ENCODE measurements at places on chromosomes 12 and 14.

GRCh38 chr12:61896436-61896835 lies 363.8 kb upstream of the USP15 start:
- H3K27ac ChIP-seq, result no peak overlapping the region
- H3K27me3 ChIP-seq, result no peaks in the 10 kb centered on the region
- H3K4me3 ChIP-seq, result no peak overlapping the region

GRCh38 chr12:125689576-125690410 lies 624.6 kb downstream of the AACS start:
- DNase-seq, result no peak
- peaks cover 29% of the 10 kb centered on the region for H3K27me3 ChIP-seq
- H3K4me3 ChIP-seq, result no peak overlapping the region
- H3K4me1 ChIP-seq, result no peaks in the 10 kb centered on the region
- no peak overlapping the region for H3K27ac ChIP-seq
- H3K36me3 ChIP-seq, result no peaks in the 10 kb centered on the region

- peaks cover 11% of the 10 kb centered on the region for H3K36me3 ChIP-seq
- H3K27me3 ChIP-seq, result no peaks in the 10 kb centered on the region
- H3K27ac ChIP-seq, result no peak overlapping the region
- H3K4me1 ChIP-seq, result no peaks in the 10 kb centered on the region
- no peak overlapping the region for H3K4me3 ChIP-seq
Observed at GRCh38 chr14:106419376-106419965, 893.1 kb downstream of the TMEM121 start.

DNA sequence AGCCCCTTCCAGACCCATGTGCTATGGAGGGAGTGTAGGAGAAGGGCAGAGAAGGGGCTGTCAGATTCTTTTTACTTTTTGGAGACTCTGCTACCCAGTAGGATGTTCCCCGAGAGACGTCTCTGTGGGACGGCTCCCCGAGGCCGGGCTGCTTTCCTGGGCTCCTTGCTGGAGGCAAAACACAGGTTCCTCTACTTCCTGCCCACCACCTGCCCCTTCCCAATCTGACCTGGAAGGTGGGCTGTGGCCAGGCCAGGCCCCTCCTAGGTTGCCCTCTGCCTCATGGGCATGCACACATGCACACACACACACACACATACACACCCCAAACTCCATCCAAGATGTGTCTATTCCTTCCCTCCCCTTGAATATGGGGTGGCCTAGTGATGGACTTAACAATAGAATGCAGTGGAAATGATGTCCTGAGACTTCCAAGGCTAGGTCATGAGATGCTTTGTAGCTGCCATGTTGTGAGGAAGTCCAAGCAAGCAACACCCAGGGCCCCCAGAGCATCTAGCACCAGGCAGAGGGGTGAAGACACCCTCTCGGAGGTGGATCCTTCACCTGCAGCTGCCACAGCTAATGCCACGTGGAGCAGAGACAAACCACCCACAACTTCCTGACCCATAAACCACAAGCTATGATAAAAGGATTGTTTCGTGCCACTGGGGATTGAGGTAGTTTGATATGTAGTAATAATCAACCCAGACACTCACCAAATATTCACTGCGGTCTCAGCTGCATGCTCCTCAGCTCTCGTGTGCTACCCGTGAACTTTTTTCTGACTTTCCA lies 1.6 kb upstream of the ASB2 start:
- H3K27ac ChIP-seq, result no peak overlapping the region
- peaks cover 27% of the 10 kb centered on the region for H3K4me1 ChIP-seq
- no peaks in the 10 kb centered on the region for H3K27me3 ChIP-seq

DNA sequence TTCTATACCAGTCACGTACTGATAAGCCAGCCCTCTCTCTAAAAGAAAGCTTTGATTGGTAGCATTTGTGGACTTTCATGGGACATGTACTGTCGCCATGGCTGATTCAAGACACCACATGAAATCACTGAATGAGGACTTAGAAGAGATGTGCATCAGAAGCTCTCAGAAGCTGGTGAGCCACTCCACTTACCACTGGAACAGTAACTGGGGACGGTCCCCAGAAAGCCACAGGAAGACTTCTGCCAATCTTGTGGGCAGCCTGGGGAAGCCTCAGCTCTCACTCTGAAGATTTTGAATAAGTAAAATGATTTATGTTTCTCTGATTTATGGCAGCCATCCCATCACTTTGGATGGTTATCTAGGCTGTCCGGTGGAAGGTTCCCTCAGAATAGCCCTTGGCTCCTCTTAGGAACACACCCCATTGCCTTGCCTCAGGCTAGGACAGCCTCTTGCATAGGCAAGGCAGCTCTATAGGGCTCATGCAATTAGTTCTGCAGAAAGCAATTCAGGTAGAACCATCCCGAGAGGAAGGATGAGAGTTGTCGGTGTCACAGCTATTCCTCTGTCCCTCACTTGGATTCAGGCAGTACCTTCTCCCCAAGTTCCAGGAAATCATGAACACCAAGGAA lies 9.8 kb downstream of the DHRS1 start:
- no peak overlapping the region for H3K27ac ChIP-seq
- DNase-seq, result no peak
- no peaks in the 10 kb centered on the region for H3K27me3 ChIP-seq
- H3K4me3 ChIP-seq, result no peak overlapping the region
- no peaks in the 10 kb centered on the region for H3K36me3 ChIP-seq

DNA sequence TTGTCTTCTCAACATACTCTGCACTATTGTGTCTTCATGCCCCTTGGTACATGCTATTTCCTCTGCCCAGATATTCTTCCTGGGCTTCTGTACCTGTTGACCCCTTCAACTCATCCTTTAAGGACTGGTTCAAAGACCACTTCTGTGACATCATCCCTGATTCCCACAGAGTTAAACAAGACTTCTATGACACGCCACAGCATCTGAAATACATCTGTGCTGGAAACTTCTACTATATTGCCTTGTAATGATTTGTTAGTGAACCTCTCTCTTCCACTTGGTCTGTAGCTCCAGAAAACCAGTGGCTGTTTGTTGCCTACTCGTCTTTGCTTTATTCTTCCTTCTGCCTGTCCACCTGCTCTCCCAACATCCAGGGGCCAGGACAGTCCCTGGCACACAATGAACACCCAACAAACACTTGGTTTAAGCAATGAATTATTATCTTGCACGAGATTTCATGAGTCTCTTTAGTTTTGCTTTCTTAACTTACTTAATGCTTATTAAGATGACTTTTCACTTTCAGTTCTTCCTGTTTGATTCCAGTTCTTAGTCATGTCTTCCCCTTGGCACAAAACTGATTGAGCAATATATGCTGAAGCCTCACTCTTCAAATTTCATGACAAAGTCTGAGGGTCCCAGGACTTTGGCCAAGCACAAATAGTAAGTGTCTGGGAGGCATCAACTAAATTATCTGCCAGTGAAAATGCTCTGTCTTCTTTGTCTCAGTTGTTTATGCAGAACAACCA lies 485.9 kb downstream of the APAF1 start:
- no peaks in the 10 kb centered on the region for H3K27me3 ChIP-seq
- no peak overlapping the region for H3K4me3 ChIP-seq
- no peak for DNase-seq
- no peak overlapping the region for H3K27ac ChIP-seq
- peaks cover 3% of the 10 kb centered on the region for H3K36me3 ChIP-seq

- H3K27me3 ChIP-seq, result no peaks in the 10 kb centered on the region
- peaks cover 19% of the 10 kb centered on the region for H3K36me3 ChIP-seq
- H3K4me3 ChIP-seq, result no peak overlapping the region
- H3K27ac ChIP-seq, result peak overlapping the region; percentile 0
- H3K4me1 ChIP-seq, result peaks cover 26% of the 10 kb centered on the region
Observed at GRCh38 chr14:69079188-69079742, 73.7 kb downstream of the DCAF5 start.

DNA sequence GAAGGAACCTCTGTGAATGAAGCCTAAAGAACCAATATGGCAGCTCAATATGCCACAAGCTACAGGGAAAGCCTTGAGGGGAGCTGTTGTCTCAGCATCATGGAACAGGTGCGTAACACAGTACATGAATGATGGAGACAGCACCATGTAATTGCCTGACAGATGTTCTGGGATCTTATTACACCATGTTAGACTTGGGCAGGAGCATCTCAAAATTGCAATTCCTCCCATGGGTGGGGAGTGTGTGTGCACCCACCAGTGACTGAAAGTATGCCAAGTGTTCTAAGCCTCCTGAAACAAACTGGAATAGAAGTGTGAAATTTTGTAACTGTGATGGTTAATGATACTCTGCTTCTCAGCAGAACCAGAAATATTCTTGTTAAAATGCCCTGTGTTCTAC lies 151.0 kb upstream of the SRRM4 start:
- no peak overlapping the region for H3K4me3 ChIP-seq
- no peak overlapping the region for H3K27ac ChIP-seq
- H3K36me3 ChIP-seq, result no peaks in the 10 kb centered on the region
- DNase-seq, result no peak
- H3K4me1 ChIP-seq, result peaks cover 27% of the 10 kb centered on the region

- H3K27me3 ChIP-seq, result no peaks in the 10 kb centered on the region
- no peak overlapping the region for H3K27ac ChIP-seq
- H3K36me3 ChIP-seq, result peaks cover 3% of the 10 kb centered on the region
- H3K4me1 ChIP-seq, result peaks cover 8% of the 10 kb centered on the region
- H3K4me3 ChIP-seq, result no peak overlapping the region
Observed at GRCh38 chr12:94909663-94910062, 93.8 kb downstream of the NDUFA12 start.

GRCh38 chr12:116922194-116922897 lies 11.6 kb downstream of the FBXW8 start:
- DNase-seq, result no peak
- H3K36me3 ChIP-seq, result peaks cover 3% of the 10 kb centered on the region
- no peak overlapping the region for H3K4me3 ChIP-seq
- no peaks in the 10 kb centered on the region for H3K4me1 ChIP-seq

GRCh38 chr14:92460916-92461579 lies 52.5 kb upstream of the RIN3 start:
- no peak for DNase-seq
- no peak overlapping the region for H3K27ac ChIP-seq
- peaks cover 3% of the 10 kb centered on the region for H3K4me1 ChIP-seq
- no peaks in the 10 kb centered on the region for H3K27me3 ChIP-seq
- H3K4me3 ChIP-seq, result no peak overlapping the region
- no peaks in the 10 kb centered on the region for H3K36me3 ChIP-seq

- H3K4me3 ChIP-seq, result no peak overlapping the region
- peaks cover 61% of the 10 kb centered on the region for H3K4me1 ChIP-seq
- H3K36me3 ChIP-seq, result no peaks in the 10 kb centered on the region
- H3K27ac ChIP-seq, result no peak overlapping the region
- H3K27me3 ChIP-seq, result peaks cover 14% of the 10 kb centered on the region
- DNase-seq, result no peak
Observed at GRCh38 chr12:46387670-46388069, 15.1 kb upstream of the SLC38A2 start.

- H3K4me3 ChIP-seq, result no peak overlapping the region
- H3K27me3 ChIP-seq, result no peaks in the 10 kb centered on the region
- H3K4me1 ChIP-seq, result peaks cover 37% of the 10 kb centered on the region
- H3K36me3 ChIP-seq, result no peaks in the 10 kb centered on the region
Observed at GRCh38 chr12:131111446-131111845, 157.7 kb downstream of the ADGRD1 start.

DNA sequence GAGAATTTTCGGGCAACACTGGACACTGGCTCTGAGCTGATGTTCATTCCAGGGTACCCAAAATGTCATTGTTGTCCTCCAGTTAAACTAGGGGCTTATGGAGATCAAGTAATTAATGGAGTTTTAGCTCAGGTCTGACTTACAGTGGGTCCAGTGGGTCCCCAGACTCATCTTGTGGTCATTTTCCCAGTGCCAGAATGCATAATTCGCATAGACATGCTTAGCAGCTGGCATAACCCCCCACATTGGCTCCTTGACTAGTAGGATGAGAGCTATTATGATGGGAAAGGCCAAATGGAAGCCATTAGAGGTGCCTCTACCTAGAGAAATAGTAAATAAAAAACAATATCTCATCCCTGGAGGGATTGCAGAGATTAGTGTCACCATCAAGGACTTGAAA lies 818.9 kb downstream of the TMTC2 start:
- DNase-seq, result no peak
- peaks cover 5% of the 10 kb centered on the region for H3K36me3 ChIP-seq
- no peaks in the 10 kb centered on the region for H3K27me3 ChIP-seq
- H3K27ac ChIP-seq, result no peak overlapping the region

DNA sequence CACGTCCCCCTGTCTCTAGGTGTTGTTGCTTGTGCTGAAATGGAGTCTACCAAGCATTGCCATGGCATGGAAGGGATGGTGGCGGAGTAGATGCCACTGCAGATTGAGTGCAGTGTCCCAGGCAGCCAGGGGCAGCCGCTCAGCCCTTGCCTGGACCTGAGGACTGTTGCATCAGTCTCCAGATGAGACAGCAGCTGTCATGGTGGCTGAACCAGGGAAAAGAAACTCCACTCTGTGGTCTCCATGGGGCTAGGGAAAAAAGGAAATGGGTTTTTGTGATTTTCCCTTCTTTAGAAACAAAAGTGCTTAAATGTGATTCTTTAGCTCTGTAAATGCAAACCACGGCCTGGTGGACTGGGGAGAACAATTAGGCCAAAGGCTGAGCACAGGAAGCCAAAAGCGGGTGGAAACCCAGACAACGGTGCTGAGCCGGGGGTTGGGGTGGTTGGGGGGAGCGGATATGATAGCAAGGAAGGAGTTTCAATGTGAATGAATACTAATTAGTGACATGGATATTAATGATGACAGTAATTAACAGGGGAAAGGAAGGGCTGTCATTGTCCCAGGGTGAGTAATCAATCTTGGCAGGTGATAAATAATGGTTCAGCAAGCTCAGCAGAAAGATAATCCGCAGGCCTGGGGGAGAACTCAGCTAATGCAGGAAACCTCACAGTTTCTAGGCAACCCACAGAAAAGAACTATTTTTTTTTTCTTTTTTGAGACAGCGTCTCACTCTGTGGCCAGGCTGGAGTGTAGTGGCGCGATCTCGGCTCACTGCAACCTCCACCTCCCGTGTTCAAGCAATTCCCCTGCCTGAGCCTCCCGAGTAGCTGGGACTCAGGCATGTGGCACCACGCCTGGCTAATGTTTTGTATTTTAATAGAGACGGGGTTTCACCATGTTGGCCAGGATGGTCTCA lies 442.6 kb downstream of the DPF3 start:
- no peak overlapping the region for H3K4me3 ChIP-seq
- peaks cover 2% of the 10 kb centered on the region for H3K36me3 ChIP-seq
- peaks cover 40% of the 10 kb centered on the region for H3K4me1 ChIP-seq
- DNase-seq, result no peak
- no peaks in the 10 kb centered on the region for H3K27me3 ChIP-seq

DNA sequence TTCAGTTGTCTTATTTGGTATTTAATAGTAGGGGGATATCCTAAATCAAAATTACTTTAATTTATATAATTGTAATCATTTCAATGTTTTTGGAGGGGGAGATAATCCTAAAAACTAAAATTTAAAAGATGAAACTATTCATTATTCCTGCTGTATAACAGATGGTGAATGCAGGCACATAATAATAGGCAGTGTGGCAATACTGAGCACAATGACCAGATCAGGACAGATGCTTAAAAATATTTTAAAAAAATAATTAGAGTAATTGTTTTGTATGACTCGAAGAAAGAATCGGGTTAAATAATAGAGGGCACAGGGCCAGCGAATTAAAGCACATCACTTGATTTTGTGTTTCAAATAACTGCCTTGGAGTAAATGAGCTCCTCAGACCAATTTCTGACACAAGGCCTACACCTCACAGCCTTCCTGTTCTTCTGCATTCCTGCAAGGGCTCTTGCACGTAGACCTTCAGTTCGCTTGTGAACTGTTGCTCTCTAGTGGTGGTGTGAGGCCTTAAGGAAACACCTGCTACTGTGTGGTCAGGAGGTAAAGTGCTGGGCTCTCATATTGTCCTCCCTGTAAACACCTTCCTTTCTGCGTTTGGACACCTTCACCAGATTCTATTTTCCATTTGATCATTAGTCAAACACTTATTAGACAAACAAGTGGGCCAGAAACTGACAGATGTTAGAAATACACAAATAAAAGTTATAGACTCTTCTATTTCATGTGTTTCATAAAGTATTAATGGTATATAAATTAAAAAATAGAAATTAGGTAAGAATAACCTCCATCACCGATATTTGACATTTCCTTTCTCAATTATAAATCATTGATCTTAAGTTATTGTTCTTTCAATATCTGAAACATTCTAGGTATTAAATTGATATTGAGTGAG lies 29.3 kb upstream of the KLRF1 start:
- no peak overlapping the region for H3K27ac ChIP-seq
- H3K36me3 ChIP-seq, result no peaks in the 10 kb centered on the region
- no peaks in the 10 kb centered on the region for H3K27me3 ChIP-seq
- no peak for DNase-seq
